ENCODE measurements at places on chromosomes 6 and 20. TPM values are rescaled to one million over a fixed set of nuclear protein-coding genes. Genes with fewer than 3 reads are reported as not detected.

The PTPRT gene
- total RNA-seq: not detected

The DCDC2 gene
- 0.15 TPM for total RNA-seq

The MCHR2 gene
- total RNA-seq: not detected

The CALHM4 gene
- total RNA-seq: not detected

The SMPDL3A gene
- total RNA-seq: 1.8 TPM

The GID8 gene
- total RNA-seq: 37.3 TPM

Measured in Panc1 (cell line).